CD4-positive, alpha-beta T cell (primary cell): ENCODE measurements at places on chromosomes 6 and 20.

- no peak for DNase-seq
These were observed 2.2 kb downstream of the PSORS1C1 start for GRCh38 chr6:31116661-31117385.

DNA sequence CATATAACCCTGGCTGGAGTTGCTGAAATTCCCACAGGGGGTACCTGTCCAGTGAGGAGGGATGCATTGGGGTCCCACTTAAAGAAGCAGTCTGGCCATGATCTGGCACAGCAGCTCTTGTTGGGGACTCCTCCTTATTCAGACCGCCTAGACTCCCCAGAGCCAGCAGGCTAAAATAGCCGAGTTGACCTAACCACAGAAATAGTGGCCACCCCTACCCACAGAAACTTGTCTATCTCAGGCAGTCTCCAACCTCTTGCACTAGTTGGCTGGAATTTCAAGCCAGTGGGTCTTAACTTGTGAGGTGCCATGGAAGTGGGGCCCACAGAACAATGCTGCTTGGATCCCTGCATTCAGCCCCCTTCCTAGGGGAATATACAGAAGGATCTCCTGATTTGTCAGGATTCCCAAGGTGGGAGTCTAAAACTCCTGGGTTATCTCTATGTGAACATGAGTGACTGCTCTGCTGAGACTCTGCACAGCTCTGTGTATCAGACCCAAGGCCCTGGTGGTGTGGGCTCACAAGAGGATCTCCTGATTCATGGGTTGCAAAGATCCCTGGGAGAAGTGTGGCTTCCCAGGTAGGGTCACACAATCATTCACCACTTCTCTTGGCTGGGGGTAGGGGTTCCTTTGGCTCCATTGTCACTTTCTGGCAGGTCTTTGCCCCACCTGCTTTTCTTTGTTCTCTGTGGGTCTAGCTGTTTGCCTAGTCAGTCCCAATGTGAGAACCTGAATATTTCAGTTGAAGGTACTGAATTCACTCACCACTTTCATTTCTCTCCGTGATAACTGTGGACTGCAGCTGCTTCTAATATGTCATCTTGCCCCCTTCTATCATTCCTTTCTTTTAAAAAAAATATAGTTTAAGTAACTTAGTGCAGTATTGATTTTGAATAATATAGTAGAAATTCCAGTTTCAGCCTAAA lies 65.5 kb upstream of the CLVS2 start:
- DNase-seq: no peak

GRCh38 chr6:129764761-129765407 lies 54.9 kb upstream of the ARHGAP18 start:
- no peak for DNase-seq

DNA sequence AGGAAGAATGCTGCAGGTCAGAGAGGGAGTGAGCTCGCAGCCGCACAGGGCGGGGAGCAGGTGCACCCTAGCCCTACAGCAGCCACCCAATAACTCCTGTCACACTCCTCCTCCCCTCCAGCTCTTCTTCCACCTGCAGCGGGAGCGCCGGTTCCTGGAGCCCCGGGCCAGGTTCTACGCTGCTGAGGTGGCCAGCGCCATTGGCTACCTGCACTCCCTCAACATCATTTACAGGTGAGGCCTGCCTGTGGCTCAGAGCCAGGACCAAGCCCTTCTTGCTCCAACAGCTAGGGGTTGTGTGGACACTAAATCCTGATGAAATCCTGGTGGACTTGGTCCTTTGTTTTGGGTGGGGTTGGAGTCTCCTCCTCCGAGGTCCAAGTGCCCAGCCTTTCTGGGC lies 11.7 kb downstream of the SGK2 start:
- DNase-seq: no peak
